Activated CD4-positive, alpha-beta T cell treated with anti-CD3 and anti-CD28 coated beads, Interleukin-10, Interleukin-2, amounts not matched to agents 100 ng/mL and 50 ng/mL, durations not matched to agents 16 hours and 8 hours (primary cell): ENCODE measurements at places on chromosomes 1 and 21.

- DNase-seq, result no peak
Measured at GRCh38 chr1:57019236-57019839, 53.5 kb upstream of the C8B start.

DNA sequence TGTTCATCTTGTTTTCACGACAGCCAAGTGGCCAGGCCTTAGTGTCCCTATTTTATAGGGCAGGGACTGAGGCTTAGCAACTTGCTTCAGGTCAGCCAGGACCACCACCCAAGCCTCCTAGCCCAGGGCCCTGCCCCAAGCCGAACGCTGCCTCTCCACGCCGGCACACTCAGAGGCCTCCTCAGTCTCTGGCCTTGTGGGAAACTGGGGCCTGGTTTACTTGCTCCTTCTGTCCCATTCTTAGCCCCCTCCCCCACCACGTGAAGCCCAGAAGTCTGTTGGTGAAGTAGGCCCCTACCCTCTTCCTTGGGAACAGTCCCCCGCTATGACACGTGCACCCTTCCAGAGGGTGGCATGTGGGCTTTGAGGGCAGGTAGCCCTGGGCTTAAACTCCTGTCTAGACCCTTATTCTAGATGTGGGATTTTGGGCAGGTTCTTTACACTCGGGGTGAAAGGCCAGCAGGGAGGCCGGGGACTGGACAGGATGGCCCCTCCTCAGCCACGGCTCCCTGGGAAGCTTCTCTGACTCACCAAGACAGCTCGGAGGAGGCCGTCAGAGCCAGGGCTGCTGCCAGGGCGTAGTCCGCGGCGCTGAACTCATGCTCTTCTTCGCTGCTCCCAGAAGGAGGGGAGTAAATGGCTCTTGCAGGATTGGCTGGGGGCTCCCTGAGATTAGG is 4.3 kb downstream of the MYOM3 start:
- DNase-seq, result no peak

- DNase-seq, result no peak
Measured at GRCh38 chr1:201985355-201985754, 2.9 kb downstream of the RNPEP start.

DNA sequence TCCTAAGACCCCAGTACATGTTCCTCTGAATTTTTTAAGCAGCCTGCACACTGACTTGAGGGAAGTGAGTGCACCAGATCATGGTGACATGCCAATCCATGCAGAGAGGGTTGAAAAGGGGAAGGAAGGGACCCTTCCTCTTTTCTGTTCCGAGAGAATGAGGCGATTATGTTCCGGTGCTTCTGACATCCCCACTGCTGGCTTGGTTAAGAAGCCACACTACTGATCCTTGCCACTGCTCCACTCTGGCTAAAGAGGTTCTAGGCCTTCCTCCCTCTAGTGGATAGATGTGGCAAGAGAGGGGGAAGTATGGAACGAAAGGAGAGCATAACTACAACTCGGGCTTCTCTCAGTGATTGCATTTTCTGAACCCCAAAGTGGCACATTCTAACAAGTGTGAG is 1.8 kb upstream of the CYB5R1 start:
- DNase-seq, result peak; percentile 56

GRCh38 chr1:163730411-163730821 is 408.7 kb downstream of the NUF2 start:
- no peak for DNase-seq

DNA sequence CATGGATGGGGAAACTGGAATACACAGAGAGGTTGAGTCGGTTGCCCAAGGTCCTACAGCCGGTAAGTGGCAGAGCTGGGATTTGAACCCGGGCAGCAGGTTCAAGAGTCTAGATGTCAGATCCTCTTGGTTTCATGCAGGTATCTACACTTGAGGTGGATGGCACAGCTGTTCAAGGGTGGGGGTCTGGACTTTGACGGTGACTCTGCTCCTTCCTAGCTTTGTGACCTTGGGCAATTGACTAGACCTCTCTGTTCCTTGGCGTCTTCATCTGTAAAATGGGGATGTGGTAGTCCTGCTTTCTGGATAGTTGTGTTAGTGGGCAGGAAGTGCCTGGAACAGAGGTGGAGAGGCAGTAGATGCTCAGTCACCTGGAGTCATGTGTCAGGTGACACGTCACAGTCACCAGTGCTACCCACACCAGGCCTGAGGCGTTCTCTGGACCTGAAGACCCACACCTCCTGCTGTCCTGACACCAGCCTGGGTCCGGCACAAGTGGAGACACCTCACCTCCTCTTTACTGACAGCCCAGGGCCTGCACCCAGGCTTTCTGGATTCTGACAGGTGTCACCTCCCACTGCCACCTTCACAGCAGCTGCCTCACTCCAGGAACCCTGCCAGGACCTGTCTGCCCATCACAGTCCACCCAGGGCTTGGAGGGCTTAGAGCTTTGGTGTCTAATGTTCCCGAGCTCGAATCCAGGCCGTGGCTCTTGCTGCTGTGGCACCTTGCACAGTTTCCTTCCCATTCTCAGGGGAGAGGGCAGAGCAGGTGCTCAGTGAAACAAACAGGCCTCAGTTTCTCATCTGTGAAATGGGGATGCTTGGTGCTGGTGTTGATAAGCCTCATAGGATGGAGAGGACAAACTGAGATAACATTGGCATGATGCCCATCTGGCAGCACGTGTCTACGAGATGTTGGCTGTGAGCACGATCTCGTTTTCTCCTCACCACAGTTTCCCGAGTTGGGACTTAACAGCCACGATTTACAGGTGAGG is 83.2 kb upstream of the RUNX3 start:
- DNase-seq, result no peak

DNA sequence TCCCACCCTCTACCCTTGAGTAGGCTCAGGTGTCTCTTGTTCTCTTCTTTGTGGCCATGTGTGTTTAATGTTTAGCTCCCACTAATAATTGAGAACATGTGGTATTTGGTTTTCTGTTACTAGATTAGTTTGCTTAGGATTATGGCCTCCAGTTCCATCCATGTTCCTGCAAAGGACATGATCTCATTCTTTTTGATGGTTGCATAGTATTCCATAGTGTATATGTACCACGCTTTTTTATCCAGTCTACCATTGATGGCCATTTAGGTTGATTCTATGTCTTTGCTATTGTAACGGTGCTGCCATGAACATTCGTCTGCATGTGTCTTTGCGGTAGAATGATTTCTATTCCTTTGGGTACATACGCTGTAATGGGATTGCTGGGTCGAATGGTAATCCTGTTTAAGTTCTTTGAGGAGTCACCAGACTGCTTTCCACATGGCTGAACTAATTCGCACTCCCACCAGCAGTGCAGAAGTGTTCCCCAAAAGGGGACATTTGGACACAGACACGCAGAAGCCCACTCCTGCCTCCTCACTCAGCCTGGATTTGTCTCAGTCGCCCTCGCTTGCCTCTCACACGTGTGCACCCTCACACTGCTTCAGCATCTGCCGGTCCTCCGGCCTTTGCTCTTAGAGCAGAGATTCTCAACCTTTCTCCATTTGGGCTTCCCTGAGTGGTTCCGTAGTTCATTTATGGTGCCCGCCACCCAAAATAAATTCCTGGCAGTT is 3.7 kb downstream of the MX2 start:
- DNase-seq, result no peak

- DNase-seq, result no peak
Measured at GRCh38 chr1:94702442-94702815, 117.7 kb upstream of the SLC44A3 start.

GRCh38 chr1:18992646-18993045 is 36.2 kb upstream of the IFFO2 start:
- DNase-seq, result no peak

- DNase-seq, result no peak
Measured at GRCh38 chr1:112509005-112509659, 367 bp downstream of the WNT2B start.

DNA sequence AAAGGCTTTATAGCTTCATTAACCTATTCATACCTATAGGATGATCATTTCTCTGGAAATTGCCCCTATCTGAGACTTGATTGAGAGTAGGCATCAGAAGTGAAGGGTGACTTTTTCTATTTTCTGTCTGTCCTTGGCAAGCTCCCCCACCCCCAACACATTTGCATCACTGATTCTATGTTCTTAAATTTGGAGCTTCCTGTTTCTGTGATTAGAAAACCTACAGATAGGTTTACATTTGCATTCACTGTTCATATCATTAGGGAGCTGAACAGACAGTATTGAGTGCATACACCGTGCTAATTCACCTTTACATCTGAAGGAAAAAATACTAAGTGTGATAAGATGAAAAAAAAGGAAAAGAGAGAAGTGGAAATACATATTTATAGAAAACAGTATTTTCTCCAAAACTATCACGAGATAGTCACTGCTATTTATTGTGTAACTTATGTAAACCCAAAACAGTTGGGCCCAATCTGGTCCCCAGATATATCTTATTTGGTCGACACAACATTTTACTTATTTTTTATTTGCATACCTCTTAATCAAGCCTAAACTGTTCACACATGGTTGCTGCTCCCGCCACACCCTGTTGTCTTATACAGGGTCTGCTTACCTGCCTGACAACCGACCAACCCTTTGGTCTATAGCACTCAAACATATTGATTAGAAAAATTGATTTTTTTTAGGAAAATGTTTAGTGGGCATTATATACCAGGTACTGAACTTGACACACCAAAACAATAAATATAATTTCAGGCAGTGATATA is 218.8 kb downstream of the NTNG1 start:
- no peak for DNase-seq

DNA sequence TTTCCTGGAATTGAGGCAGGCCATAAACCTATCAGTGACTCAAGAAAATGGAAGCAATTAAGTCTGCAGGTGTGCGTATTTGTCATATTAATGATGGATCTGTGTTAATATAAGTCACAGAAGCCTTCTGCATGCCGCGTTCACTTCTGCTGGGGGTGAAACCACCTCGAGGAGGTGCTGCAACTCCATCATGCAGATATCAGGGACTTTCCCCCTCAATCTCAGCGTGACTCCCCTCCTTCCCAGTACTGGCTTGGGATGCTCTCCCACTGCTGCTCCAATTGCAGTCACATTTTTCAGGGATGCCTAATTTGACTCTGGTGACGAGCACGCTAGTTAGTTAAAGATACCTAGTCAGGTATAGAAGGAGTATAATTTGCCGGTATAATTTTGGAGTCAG is 87.5 kb downstream of the ASTN1 start:
- DNase-seq, result no peak

DNA sequence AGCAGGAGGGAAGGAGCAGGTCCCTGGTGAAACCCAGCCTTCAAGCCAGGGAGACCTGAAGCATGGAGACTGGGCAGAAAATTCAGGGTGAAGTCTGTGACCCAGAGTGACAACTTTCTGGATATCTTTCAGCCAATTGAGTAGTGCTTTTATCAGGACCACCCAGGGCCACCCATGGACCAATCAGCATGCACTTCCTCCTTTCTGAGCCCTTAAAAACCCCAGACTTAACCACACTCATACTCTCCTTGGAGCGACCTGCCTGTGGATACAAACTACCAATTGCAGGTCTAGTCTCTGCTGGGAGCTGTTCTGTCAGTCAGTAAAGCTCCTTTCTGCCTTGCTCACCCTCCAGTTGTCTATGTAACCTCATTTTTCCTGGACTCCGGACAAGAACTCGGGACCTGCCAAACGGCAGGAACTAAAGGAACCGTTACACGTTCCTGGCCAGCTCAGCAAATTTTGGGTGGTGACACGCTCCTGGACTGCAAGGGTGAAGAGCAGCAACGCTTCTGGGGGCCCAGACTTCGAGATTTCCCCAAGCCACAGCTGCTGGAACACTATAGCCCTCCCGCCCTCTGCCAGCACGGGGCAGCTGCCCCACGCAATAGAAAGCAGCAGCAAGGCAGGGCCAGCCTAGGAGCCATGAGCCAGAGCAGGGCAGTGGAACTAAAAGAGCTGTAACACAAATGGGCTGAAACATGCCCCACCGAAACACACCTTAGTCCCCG is 1183.4 kb downstream of the AMY1C start:
- no peak for DNase-seq

DNA sequence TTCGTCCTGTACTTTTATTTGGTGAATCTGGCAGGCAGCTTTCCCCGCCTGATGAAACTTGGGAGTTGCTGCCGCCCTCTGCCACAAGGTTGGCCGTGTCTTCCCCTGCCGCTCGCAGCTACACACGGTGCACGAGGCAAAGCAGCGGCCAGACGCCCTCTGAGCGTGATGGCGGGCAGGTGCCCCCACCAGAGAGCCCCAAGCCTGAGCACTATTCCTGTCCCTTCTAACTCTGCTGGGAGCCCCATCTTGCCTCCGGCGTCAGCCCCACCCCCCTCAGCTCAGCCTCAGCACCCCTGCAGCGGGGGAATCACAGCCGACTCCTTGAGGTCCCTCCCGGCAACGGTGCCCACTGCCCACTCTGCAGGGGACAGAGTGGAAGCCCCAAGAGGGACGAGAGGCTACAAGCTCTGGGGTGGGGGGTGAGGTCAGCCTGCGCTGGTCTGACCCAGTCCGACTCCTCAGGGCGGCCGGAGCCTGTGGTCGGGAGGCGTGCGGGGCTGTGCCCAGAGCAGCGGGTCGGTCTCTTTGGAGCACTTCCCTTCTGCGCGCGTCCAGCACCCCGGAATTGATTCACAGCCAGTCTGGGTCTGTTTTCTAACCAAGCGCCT is 41.3 kb downstream of the RIPK4 start:
- DNase-seq, result no peak

DNA sequence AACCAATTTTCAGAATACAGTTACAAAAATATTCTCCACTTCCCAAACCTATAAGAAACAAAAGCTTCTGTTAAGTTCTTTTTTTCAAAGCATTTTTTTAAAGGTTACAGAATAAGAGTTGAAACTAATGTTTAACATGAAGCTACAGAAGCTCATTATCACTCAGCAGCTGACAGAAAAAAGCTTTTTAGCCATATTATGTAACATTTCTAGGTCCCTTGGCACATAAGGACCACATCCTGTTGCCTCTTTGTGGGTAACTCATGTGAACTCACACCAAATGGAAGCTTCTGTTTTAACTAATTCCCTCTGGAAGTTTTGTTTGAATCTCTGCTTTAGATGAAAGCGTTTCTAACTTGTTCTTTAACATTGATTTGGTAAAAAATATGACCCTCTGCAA is 242.5 kb upstream of the TMPRSS15 start:
- no peak for DNase-seq

DNA sequence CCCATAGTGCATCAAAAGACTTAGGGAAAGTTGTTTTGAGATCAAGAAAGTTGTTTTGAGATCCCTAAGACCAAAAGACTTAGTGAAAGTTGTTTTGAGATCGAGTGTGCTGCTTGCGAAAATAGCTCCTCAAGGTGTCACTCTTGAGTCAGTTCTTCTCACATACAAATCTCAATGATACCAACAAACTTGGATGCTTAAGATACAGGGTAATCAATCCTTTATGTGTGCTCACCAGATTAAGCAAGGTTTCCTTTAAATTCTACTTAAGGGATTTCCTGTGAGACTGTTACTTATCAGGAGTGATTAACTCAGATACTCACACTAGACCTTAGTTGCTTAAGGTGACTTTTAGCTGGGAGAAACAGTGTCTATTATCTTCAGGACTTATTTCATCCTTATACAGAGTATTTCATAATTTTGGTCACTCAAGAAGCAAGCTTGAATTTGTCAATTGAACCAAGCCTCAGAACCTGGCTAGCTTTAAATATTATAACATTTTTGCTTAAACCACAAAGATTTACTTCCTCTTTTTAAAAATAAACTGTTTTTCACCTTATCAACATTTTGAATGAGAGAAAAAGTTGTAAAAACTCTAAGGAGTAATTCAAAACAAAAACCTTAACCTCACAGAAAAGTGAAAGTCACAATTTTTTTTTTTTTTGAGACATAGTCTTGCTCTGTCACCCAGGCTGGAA is 8.0 kb upstream of the RLF start:
- peak; percentile 70 for DNase-seq

- no peak for DNase-seq
Measured at GRCh38 chr1:117559139-117559538, 46.7 kb upstream of the TENT5C start.
